ENCODE measurements at places on chromosomes 3 and 15.

- DNase-seq = no peak
These were observed 2.1 kb upstream of the PRSS50 start for GRCh38 chr3:46719735-46720271.

DNA sequence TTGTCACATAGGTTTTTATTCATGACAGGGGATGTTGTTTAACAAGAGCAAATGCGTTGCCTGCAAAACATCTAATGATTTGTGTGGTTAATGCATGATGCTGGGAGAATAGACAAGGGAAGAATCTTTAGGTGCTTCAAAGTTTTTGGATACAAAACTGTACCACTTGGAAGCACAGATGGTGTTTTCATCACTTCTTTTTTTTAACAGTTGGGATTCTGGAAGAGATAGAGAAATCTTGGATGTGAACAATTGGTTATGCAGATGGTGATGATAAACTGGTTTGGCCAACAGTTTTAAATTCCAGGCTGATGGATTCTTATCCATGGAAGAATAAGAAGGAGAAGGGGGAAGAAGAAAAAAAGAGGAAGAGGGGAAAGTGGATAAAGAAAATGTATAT, 379.4 kb downstream of the KCNH8 start:
- no peak for DNase-seq

- DNase-seq = no peak
These were observed 141.6 kb downstream of the EBLN2 start for GRCh38 chr3:73203101-73203500.

DNA sequence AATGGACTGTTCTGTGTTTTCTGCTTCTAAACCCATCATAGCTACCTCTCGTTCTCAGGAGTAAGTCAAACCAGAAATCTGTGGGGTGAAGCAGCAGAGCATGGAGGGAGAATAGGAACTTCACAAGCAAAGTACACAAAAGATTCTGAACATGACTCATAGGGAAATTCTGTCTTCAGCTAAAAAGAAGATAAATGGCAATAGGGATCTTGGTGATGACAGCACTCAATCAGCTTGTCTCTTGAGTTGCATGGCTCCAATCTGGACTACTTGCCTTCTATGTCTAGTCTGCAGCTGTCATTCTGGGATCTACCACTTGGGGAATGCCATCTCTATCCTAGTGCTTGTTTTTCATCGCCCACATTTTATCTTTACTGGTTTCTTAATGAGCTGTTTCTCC, 13.5 kb upstream of the GRAMD1C start:
- no peak for DNase-seq

GRCh38 chr3:102183186-102183585, 251.6 kb upstream of the ZPLD1 start:
- no peak for DNase-seq

- DNase-seq = no peak
These were observed 15.1 kb downstream of the CTSH start for GRCh38 chr15:78929536-78930264.

Measured in activated gamma-delta T cell treated with Interleukin-2 at 50 U/mL for 16 hours (primary cell).